ENCODE measurements at places on chromosomes 16 and 17.

DNA sequence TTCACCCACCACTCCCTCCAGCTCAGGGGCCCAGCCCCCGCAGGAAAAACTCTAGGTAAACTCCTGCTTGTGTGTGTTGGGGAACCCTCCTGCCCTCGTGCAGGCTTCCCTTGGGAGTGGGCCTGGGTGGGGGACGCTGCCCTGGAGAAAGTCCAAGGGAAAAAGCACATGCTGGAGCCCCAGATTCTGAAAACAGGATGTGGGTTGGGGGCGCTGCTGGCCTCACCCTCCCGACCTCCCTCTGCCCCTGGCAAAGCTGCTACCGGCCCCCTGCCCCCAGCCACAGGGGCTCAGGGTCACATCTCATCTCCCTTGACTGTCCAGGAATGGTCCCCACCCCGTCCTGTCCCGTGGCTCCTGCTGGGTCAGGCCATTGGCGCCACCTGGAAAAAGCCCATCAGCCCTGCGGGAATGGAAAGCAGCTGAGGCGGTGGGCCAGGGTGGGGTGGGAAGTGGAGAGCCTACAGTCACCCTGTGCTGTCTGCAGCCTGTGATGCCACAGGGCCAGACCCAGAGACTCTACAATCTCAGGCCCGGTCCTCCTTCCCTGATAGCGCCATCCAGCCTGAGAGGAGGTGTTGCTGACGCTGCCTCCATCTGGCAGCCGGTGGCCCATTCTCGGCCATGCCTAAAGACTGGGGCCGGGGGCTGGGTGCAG, 2.5 kb upstream of the GJD3 start:
- no peak for DNase-seq

- DNase-seq: peak; percentile 93
Observed at GRCh38 chr17:48546924-48547807, 2.3 kb upstream of the HOXB2 start.

DNA sequence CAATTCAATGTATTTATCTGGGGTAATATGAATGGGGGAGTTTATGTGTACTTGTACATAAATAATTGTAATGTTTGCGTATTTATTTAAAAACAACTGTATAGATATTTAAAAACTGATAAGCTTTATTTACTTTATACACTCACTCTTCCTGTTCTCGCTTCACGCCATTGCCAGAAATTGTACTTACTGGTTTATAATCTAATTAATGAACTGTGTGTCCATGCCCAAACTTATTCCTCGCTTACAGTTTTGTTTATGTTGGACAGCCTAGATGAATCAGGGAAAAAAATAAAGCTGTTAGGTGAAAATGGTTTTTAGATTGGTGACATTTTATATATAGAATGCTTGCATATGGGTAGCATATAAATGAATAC, 30.8 kb downstream of the AATF start:
- DNase-seq: no peak

- no peak for DNase-seq
Observed at GRCh38 chr17:11917415-11917814, 79.9 kb downstream of the ZNF18 start.

GRCh38 chr17:49523706-49524472, 28.8 kb downstream of the NGFR start:
- DNase-seq: no peak

DNA sequence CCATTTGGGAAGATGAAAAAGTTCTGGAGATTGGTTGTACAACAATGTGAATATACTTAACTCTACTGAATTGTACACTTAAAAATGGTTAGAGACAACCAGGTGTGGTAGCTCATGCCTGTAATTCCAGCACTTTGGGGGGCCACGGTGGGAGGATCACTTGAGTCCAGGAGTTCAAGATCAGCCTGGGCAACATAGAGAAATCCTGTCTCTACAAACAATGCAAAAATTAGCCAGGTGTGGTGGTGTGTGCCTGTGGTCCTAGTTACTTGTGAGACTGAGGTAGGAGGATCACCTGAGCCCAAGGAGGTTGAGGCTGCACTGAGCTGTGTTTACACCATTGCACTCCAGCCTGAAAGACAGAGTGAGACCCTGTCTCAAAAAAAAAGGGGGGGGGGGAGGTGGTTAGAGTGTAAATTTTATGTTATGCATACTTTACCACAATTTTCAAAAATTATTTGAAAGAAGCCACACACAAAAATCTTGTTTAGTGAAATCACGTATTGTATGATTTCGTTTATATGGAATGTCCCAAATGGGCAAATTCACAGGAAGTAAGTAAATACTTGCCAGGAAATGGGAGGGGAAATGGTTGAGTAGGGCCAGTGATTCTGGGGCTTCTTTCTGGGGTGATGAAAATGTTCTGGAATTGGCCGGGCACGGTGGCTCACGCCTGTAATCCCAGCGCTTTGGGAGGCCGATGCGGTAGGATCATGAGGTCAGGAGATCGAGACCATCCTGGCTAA, 37.1 kb upstream of the AMZ2 start:
- no peak for DNase-seq

- no peak for DNase-seq
Observed at GRCh38 chr16:11615748-11616447, 29.2 kb upstream of the LITAF start.

DNA sequence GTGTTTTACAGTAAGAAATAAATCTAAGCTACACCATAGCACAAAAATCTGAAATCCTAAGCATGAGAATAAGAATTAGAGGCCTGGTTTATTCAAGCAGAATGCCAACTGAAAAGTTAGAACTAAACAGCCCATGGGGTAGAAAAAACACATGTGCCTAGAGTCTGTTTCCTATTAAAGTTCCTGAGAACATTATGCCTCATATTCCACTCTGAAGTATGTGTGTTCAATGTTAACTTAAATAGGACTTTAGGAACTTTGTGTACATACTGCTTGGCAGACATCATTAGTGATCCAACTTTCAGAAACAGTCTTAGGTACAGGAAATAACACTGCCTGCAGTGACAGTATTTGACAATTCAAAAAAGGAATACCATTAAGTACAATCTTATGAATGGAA, 18.2 kb downstream of the HEATR6 start:
- DNase-seq: no peak

GRCh38 chr16:23484510-23485256, 25.6 kb downstream of the GGA2 start:
- DNase-seq: no peak

DNA sequence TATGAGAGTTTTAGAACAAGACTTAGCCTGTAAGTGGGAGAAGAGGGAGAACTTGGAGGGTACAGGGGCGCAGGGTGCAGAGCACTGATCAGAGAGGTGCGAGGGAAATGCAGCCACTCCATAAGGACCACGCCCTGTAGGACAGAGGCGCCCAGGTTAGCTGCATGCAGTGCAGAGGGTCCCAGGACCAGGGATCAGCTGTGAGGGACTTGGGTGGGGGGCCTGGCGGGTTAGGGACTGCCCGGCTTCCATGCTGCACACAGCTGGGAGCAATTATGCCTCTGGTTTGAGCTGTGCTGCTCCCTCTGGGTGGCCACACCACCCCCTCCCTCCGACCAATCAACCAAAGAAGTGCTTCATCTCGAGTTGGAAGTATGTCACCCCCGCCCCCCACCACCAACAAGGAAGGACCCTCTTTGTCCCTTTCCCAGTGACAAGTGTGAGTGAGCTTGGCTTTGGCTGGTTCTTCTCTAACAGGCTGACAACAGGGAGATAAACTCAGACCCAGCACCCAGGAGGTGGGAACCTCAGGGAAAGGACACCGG, 22.2 kb upstream of the CLEC18A start:
- no peak for DNase-seq
